ENCODE measurements at places on chromosomes 6 and 20. TPM values are rescaled to one million over a fixed set of nuclear protein-coding genes. Genes with fewer than 3 reads are reported as not detected.

IRF4 gene
- 0.70 TPM for polyA plus RNA-seq

DLL1 gene
- polyA plus RNA-seq = 0.68 TPM

FNDC11 gene
- 0.15 TPM for polyA plus RNA-seq

NEDD9 gene
- polyA plus RNA-seq = 3.0 TPM

SNPH gene
- polyA plus RNA-seq = 5.9 TPM

WFDC10B gene
- not detected for polyA plus RNA-seq

ABRACL gene
- 38.7 TPM for polyA plus RNA-seq

CST1 gene
- polyA plus RNA-seq = not detected

DNA sequence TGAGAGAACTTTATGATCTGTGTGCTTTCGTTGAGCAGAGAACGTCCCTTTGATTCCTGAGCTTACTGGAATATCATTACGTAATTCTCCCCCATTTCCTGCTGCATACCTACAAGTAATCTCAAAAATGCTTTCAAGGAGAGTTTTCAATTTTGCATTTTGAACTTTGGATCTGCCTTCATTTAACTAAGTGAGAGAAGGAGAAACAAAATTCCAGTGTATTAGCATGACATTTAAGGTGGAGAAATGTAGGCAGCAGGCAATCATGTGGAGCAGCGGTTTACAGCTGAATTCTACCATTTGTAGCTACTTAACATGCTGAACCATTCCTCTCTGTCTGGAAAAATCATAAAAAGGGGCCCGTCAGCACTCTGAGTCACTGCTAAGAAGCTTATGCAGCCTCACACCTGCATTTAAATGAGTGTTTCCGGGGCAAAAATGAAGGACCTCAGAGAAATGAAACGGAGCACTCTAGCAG is 451.5 kb downstream of the PLCB1 start:
- no peak for DNase-seq

- no peak for DNase-seq
These were observed 302.6 kb upstream of the ARID1B start for GRCh38 chr6:156474507-156475120.

DNA sequence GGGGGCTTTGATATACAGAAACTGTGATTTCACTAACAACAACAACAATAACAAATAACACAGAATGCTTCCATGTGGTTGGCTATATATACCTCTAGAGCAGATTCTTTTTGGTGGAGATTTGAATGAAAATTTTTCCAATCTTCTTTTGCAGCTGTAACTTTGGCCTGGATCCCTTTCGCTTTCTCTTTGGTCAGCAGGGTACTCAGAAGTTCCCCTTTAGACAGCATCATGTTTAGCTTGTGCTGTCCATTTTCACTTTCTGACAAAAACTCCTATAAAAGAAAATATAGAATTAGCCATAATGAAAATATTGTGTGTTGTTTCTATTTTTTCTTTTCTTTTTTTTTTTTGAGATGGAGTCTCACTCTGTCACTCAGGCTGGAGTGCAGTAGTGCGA is 264.2 kb downstream of the SYNE1 start:
- no peak for DNase-seq

DNA sequence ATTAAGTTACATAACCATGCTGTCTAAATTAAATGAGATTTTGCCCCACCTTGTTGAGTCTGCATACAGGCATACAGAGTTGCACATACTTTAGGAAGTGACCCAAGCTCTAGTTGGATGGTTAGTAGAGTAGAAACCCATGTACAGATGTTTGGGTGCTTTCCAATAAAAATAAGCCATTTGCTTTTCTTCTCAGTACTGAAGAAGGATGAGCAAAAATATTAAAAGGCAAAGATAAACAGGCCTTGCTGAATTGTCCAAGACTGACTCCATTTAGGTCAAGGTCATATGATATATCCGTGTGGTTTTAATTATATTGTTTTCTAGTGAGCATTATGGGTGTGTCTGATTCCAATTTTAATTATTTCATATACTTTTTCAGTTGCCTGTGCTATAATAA is 589.4 kb downstream of the RFPL4B start:
- DNase-seq = peak; percentile 59

DNA sequence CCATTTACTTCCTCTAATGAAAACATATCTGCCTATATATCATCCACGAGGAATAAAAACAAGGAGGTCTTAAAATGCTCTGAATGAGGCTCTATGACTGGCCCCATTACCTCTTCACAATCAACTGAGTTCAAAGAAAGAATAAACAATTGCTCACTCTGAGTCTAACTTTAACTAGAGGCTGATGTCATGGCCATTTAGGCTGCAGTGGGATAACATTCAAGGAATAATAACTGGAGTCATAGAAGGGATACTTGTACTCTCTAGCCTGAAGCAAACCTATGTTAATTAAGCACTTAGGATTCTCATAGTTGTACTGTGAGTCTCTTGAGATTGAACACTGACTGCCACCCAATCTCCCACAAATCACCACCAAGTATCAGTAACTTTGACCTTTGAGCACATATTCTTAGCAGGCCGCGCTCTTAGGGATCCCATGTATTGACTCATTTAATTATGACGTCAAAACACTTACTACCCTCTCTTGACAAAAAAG is 70.2 kb downstream of the PERP start:
- peak; percentile 13 for DNase-seq

GRCh38 chr6:27667657-27668441 is 194.9 kb upstream of the ZNF184 start:
- peak; percentile 48 for DNase-seq

DNA sequence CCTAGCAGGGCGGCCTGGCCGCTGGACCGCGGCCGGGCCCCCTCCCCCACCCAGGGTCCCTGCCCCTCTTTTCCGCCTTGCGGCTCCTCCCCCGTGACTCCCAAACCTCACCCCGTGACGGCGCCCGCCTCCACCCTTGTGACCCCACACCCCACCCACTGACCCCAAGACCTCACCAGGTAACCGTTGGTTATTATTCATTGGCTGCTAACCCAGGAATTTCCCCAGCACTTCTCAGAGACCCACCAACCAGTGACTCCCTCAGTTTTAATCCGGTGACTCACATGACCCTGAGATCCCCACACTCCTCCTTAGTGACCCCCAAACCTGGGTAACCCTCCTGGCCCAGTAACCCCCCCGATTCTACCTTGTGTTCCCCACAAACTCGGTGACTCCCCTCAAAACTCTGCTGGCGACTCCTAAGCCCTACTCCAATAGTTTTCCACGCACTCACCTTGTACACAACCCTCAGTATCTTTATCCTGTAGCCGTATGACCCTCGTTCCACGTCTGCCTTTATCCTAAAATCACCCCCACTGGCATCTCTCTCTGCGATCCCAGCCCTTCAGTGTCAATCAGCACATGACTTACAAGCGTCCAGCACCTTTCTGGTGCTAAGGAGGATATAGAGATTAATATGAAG is 534 bp downstream of the ZNF76 start:
- DNase-seq = peak; percentile 46

- DNase-seq = peak; percentile 49
These were observed 70.7 kb downstream of the MYB start for GRCh38 chr6:135251498-135252441.

DNA sequence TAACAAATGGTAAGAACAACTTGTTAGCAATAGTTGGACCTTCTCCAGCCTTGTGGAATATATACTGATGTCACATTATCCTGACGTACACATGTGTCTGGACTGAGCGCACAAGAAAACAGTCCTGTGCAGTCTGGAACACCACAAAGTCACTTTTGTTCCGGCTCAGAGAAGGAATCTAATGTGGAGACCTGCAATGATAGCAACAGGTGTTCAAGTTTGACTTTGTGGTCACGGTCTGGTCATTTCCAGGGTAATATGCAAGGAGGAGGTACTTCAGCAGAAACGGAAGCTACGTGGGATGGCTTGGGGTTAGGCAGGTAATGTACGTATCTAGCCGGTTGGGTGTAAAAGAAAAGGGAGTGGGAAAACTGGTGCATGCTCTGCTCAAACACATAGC is 687.2 kb upstream of the AGPAT4 start:
- DNase-seq = no peak

- no peak for DNase-seq
These were observed 159.8 kb downstream of the INSM1 start for GRCh38 chr20:20527661-20528060.

DNA sequence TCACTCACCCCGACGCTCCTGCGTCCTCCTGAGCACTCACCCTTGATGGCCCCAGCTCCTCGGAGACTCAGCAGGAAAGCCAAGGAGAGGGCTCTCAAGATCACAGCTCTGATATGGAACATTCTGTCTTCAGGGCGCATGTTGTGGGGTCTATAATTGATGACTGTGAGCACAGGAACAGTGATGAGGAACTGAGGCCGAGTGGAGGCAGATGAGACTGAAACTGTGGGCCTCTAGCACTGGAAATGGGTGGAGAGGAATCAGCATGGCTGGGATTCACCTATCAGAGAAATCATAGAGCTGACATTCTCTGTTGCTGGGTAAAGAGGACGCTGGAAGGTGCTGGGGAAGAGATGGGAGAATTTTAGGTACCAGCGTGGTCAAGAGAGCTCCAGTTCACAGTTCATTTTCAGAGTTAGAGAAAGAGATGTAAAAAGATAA is at the start of gene HLA-DPA1:
Gene HLA-DPA1 (minus strand): TSS at position 219 of the 441 bp plus-strand sequence.
- DNase-seq = peak; percentile 62

DNA sequence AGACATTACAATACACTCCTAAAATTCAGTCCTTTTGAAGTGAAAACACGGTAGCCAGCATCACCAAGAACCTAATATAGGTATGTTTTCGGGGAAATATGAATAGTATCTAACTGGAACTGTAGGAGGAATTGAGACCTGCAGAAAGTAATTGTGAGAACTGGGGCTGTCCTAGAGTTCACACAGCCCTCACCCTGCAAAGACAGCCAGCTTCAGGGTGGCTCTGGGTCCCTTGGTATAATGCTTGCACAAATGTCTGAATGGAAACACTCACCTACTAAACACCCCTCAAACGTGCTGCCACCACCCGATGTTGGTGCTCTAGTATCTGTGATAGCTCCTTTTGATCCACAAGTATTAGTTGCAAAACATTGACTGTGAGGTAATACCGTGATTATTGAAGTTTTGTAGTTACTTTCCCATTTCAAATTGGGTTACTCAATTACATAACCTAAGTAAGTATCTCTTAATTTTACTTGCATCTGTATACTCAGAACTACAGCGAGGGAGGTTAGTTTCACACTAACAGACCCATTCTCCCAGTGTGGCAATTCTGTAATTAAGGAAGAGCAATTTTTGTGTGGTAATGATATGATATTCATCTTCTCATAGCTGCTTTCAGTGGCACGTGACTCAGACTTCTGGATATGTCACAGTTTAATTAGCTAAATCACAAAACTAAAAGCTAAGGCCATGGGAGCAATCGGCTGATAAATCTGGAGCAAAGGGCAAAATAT is 129.5 kb downstream of the INSM1 start:
- no peak for DNase-seq

GRCh38 chr6:116287689-116288282 is 8.1 kb upstream of the TSPYL1 start:
- peak; percentile 72 for DNase-seq

DNA sequence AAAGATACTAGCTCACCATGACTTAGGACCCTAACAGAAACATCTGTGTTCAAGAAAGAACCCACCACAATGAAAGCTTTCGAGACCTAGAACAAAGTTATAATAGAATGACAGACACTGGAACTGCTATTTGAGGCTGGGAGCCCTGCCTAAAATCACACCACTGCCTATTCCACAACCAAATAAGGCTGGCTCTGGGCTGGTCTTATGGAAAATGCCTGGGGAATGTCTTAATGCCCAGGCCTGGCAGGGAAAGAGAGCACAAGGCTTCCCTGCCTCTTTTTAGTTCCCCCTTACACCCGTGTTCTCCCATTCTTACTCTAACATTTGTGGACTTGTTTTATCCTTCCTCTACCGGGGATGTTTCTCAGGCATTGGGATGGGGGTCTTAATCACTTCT is 5.6 kb upstream of the METTL24 start:
- peak; percentile 9 for DNase-seq

DNA sequence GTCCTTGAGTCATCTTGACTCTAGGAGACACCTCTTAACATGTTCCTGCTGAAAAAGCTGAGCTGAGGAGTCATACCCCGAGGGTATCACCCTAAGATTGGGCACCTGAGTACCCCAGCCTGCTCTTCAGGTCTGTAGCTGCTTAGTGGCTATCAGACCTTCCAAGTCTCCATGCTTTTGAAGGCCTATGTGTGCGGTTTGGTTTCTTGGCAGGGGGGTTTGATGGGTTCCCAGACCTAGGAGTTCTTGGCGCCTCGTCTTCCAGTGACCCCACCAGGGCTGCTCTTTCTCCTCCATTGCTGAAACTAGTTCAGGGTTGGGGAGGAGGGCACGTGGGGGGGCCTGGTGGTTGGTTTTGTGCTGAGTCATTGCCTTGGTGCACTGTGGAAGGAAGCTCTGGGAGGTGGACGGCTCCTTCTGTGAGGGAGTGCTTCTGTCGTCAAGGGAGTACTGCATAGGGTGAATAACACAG is 20.1 kb downstream of the IGF2R start:
- peak; percentile 61 for DNase-seq

- no peak for DNase-seq
These were observed 640.0 kb upstream of the GJE1 start for GRCh38 chr6:141492521-141493284.

GRCh38 chr6:1039191-1039590 is 272.7 kb upstream of the FOXQ1 start:
- no peak for DNase-seq

DNA sequence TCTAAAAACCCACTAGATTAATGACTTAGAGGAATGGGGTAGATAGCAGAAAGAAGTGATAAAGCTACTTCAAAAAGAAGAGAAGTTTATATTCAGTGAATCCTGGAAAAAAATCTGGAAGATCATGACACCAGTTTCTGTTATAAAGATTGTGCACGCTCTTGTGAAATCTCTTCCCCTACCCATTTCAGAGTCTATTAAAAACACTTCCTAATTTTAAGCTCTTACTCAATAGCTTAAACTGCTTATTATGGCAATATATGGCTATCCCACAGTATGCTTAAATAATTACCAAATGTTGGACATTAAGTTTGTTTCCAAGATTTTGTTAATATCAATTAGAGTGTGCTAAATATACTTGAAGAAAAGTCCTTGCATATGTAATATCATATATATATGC is 585.3 kb upstream of the MAN1A1 start:
- DNase-seq = no peak

GRCh38 chr6:160007611-160008010 is 38.7 kb downstream of the IGF2R start:
- no peak for DNase-seq

GRCh38 chr6:26045928-26046368 is 41.3 kb upstream of the HFE start:
- DNase-seq = no peak

GRCh38 chr20:25584905-25585704 is at the start of gene NINL:
TSS of gene NINL (minus strand) at chr20:25585531. CDS start at chr20:25526587, 58,944 bp downstream.
- peak; percentile 81 for DNase-seq

DNA sequence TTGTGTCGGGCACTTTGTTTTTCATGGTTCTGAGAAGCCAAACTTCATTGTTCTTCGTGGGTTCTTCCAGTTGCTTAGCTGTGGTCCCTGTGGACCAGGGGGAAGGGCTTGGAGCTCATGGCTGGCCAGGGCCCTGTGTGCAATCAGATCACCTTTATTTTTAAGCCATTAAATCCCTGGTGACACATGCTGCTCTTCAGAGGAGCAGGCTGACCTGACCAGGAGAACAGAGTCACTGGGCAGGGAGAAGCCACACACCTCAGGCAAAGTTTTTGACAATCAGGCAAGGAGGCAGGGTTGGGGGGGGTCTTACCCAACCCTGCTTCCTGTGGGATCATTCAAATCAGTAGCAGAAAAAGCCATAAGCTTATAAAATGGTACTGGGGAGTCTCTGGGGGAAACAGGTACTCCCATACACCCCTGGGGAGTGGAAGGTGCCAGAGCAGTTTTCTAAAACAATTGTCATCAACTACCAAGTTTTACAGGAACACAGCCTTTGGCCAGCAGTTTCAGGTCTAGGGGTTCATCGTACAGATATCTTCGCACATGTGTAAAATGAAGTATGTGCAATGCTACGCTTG is 37.0 kb upstream of the PREX1 start:
- no peak for DNase-seq

GRCh38 chr6:148716811-148717210 is 30.0 kb upstream of the UST start:
- DNase-seq = peak; percentile 33
